ENCODE measurements at places on chromosomes 2 and 18. TPM values are rescaled to one million over a fixed set of nuclear protein-coding genes. Genes with fewer than 3 reads are reported as not detected.

The GCKR gene
- polyA plus RNA-seq: not detected

DNA sequence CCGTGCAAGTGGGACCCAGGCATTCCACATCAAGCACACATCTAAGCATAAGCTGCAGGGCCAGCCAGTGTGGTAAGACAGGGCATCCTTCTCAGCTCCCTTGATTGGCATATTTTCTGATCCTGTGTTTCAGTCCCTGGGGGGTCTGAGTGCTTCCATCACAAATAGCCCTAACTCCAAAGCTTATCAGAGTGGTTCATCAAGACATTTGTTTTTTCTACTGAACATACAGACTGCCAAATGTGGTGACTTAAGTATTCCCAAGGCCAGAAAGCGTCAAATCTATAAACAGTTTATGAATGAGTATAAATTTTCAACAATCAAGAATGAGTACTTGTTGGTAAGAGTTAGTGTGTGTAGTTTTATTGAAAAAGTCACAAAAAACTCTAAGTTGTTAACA lies 18.8 kb downstream of the SPRED2 start:
- H3K27me3 ChIP-seq: peaks cover 19% of the 10 kb centered on the region
- H3K4me1 ChIP-seq: no peaks in the 10 kb centered on the region
- H3K27ac ChIP-seq: no peak overlapping the region
- no peak for DNase-seq

The PPM1G gene
- 54.3 TPM for polyA plus RNA-seq

DNA sequence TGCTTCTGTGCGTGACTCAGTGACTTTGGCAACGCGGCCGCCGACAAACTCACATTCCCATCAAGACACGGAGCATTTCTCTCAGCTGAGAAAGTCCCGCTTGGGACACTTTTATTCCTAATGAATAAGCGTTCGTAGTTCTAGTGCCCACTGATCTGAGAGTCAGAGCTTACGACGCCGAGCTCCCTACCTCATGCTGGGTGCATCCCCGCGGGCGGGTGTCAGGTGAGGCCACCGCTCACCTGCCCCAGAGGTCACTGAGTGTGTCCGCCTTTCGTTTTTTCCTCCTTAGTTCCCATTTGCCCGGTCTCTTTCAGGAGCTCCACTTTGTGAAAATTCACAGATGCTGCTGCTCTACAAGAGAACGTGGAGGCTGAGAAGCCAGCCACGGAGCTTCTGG lies 43.6 kb upstream of the TMEM18 start:
- H3K4me3 ChIP-seq: no peak overlapping the region
- no peaks in the 10 kb centered on the region for H3K36me3 ChIP-seq
- DNase-seq: no peak
- H3K27ac ChIP-seq: no peak overlapping the region
- no peaks in the 10 kb centered on the region for H3K27me3 ChIP-seq

- no peaks in the 10 kb centered on the region for H3K4me1 ChIP-seq
- H3K27me3 ChIP-seq: no peaks in the 10 kb centered on the region
- H3K27ac ChIP-seq: no peak overlapping the region
- no peaks in the 10 kb centered on the region for H3K36me3 ChIP-seq
- DNase-seq: no peak
- H3K4me3 ChIP-seq: no peak overlapping the region
Observed at GRCh38 chr2:223071139-223071538, 19.1 kb downstream of the KCNE4 start.

DNA sequence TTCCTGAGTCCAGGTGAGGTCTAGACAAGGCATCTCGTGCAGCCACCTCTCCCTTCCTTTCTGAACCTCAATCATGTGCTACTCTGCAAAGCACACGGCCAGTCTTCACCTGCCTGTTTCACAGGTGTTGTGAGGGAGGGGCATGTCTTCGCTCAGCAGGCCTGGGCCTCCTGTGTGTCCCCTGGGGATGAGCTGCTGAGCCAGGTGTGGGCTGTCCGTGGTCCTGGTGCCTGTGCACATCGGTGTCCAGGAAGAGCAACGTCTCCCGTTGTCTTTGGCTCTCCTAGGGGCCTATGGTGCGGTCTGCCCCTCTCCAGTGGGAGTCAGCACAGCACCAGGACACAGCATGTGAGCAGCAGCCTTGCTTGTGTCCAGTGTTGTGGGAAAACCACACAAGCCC lies 16.7 kb downstream of the ARHGEF4 start:
- no peak overlapping the region for H3K27ac ChIP-seq
- no peaks in the 10 kb centered on the region for H3K36me3 ChIP-seq
- H3K4me1 ChIP-seq: no peaks in the 10 kb centered on the region
- no peak for DNase-seq
- no peak overlapping the region for H3K4me3 ChIP-seq

- no peaks in the 10 kb centered on the region for H3K36me3 ChIP-seq
- no peak overlapping the region for H3K27ac ChIP-seq
- no peak for DNase-seq
- no peaks in the 10 kb centered on the region for H3K27me3 ChIP-seq
- no peaks in the 10 kb centered on the region for H3K4me1 ChIP-seq
Observed at GRCh38 chr2:187194049-187194448, 254.0 kb downstream of the CALCRL start.

GRCh38 chr2:9949239-9949991 lies 2.1 kb upstream of the GRHL1 start:
- no peak overlapping the region for H3K27ac ChIP-seq
- no peak overlapping the region for H3K4me3 ChIP-seq
- peaks cover 13% of the 10 kb centered on the region for H3K4me1 ChIP-seq
- DNase-seq: no peak

GRCh38 chr2:128449226-128450061 lies 130.8 kb upstream of the HS6ST1 start:
- no peaks in the 10 kb centered on the region for H3K36me3 ChIP-seq
- H3K27ac ChIP-seq: no peak overlapping the region

- H3K4me3 ChIP-seq: no peak overlapping the region
- no peak for DNase-seq
- H3K4me1 ChIP-seq: no peaks in the 10 kb centered on the region
Observed at GRCh38 chr18:44602380-44602779, 78.3 kb upstream of the SETBP1 start.

DNA sequence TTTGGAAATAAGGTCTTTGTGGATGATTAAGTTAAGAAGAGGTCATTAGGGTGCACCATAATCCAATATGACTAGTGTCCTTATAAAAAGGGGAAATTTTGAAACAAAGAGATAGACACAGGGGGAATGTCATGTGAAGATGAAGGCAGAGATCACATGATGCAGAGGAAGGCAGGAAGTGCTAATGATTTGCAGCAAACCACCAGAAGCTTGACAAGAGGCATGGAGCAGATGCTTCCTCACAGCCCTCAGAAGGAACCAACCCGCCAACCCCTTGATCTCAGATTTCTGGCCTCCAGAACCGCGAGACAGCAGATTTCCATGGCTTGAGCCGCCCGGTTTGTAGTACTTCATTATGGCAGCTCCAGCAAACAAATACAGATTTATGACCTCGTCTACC lies 17.4 kb upstream of the SMARCAL1 start:
- peaks cover 18% of the 10 kb centered on the region for H3K4me1 ChIP-seq
- DNase-seq: peak; percentile 33
- no peaks in the 10 kb centered on the region for H3K36me3 ChIP-seq
- peak overlapping the region; percentile 11 for H3K4me3 ChIP-seq

DNA sequence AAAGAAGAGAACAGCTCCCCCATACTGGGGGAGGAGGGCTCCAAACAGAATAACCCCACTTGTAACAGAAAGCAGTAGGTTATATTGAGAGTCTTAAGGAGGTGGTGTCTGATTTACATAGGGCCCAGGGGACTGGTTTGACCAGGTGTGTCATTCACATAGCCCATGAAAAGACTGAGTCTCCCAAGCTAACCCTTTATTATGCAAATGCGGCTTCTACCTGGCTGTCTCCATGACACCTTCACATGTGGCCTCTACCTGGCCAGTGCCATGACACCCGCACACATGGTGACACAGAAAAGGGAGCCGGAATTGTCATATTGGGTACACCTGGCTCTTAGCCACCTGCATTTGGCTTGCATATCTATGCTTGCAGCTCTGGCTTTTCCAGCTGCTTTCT lies 1057.2 kb upstream of the PIK3C3 start:
- no peak overlapping the region for H3K27ac ChIP-seq
- no peaks in the 10 kb centered on the region for H3K4me1 ChIP-seq
- no peak overlapping the region for H3K4me3 ChIP-seq
- DNase-seq: no peak
- H3K36me3 ChIP-seq: no peaks in the 10 kb centered on the region

DNA sequence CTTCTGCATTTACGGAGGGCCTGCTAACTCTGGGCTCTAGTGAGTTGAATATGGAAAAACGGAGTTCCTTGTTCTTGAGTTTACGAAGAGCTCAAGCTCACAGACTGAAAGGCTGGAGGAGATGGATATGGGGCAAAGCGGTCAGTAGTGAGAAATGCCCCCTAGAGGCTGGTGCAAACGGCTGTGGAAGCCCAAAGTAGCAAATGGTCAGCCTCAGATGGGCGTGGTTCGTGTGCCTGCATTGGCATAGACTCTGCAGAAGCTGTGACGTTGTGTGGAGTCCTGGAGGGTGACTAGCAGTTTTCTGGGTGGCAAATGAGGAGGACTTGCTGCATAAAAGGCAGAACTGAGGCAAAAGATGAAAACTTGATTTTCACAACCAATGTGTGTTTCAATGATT lies 93.6 kb upstream of the TWIST2 start:
- H3K4me3 ChIP-seq: no peak overlapping the region
- H3K27ac ChIP-seq: no peak overlapping the region
- no peaks in the 10 kb centered on the region for H3K27me3 ChIP-seq
- no peak for DNase-seq

DNA sequence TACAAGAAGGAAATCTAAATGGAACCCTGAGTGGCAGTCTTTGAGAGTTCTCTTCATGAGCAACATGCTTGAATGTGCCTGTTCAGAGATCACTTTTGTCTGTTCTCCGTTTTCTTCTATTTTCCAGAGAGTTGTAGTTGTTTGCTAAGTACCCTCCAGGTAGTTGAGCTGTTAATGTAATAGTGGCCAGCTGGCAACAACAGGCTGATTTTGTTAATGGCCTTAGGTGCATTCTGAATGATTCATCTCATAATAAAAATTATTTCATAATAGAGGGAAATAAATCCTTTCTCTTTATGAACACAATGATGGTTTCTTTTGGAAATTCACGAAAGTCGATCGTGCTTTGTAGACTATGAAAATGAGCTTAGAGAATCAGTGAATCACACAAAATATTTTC lies 136.8 kb downstream of the LRP1B start:
- H3K4me3 ChIP-seq: no peak overlapping the region
- H3K27ac ChIP-seq: no peak overlapping the region
- DNase-seq: no peak
- H3K36me3 ChIP-seq: no peaks in the 10 kb centered on the region
- H3K4me1 ChIP-seq: no peaks in the 10 kb centered on the region

GRCh38 chr2:150047620-150048222 lies 439.7 kb downstream of the RND3 start:
- no peaks in the 10 kb centered on the region for H3K36me3 ChIP-seq
- DNase-seq: no peak
- no peaks in the 10 kb centered on the region for H3K27me3 ChIP-seq
- no peak overlapping the region for H3K4me3 ChIP-seq
- H3K27ac ChIP-seq: no peak overlapping the region

DNA sequence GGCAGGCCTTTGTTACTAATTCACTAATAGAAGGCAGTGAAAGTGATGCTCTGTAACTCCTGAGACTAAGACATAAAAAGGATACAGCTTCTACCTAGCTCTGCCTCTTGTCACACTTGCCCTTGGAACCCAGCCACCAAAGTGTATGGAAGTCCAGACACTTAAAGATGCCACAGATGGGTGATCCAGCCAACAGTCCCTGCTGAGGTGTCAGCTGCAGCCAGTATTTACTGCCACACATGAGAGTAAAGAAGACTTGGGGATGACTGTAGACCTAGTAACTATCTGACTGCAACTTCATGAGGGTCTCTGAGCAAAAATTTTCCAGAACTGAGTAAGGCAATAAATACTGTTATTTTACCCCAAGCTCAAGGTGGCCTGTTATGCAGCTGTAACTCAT lies 8.8 kb downstream of the IMMT start:
- H3K27ac ChIP-seq: no peak overlapping the region
- no peak overlapping the region for H3K4me3 ChIP-seq
- no peak for DNase-seq
- peaks cover 24% of the 10 kb centered on the region for H3K36me3 ChIP-seq
- no peaks in the 10 kb centered on the region for H3K4me1 ChIP-seq

GRCh38 chr2:158047156-158047611 lies 54.5 kb upstream of the UPP2 start:
- no peaks in the 10 kb centered on the region for H3K27me3 ChIP-seq
- H3K27ac ChIP-seq: no peak overlapping the region
- H3K4me1 ChIP-seq: peaks cover 48% of the 10 kb centered on the region
- no peak for DNase-seq
- no peak overlapping the region for H3K4me3 ChIP-seq
- H3K36me3 ChIP-seq: no peaks in the 10 kb centered on the region

The ITGA4 gene
- 97.3 TPM for polyA plus RNA-seq

The RSAD2 gene
- 6.0 TPM for polyA plus RNA-seq

All from CD14-positive monocyte (primary cell).